ENCODE measurements at places on chromosomes 4 and X. TPM values are rescaled to one million over a fixed set of nuclear protein-coding genes. Genes with fewer than 3 reads are reported as not detected.

Gene FGFBP1
- 3.1 TPM for total RNA-seq

Gene CXCL8
- 11.2 TPM for total RNA-seq

Gene GLUD2
- 2.6 TPM for total RNA-seq

Gene SLC38A5
- 0.26 TPM for total RNA-seq

Gene TLR10
- not detected for total RNA-seq

Gene PCDH19
- 0.02 TPM for total RNA-seq
